ENCODE measurements at places on chromosomes 2 and 18.

DNA sequence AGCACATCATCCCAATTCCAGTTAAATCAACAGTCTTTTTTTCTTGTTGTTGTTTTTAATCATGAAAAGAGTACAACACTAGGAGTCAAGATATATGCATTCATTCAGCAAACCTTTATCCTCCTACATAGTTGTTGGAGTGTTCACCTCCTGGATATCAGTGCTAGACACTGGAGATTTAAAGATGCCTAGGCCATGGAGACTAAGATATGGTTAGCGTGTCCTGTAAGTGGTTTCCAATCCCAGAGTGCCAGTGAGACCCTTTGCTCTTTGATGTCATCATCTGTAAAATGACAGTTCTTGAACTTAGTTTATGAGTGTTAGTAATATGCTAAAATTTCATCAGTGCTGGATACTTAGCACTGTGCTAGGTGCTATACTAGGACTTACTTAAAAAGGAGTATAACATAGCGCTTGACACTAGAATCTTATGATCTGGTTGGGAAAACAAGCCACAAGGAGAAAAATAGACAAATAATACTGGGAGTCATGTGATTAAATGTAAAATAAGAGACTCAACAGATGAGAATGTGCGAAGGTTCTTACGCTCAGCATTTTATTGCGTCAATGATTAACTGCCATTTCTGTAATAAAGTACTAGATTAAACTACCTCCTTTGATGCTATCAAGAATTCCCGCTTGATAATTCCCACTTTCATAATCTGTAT is 31.5 kb downstream of the BABAM2 start:
- no peak for DNase-seq

DNA sequence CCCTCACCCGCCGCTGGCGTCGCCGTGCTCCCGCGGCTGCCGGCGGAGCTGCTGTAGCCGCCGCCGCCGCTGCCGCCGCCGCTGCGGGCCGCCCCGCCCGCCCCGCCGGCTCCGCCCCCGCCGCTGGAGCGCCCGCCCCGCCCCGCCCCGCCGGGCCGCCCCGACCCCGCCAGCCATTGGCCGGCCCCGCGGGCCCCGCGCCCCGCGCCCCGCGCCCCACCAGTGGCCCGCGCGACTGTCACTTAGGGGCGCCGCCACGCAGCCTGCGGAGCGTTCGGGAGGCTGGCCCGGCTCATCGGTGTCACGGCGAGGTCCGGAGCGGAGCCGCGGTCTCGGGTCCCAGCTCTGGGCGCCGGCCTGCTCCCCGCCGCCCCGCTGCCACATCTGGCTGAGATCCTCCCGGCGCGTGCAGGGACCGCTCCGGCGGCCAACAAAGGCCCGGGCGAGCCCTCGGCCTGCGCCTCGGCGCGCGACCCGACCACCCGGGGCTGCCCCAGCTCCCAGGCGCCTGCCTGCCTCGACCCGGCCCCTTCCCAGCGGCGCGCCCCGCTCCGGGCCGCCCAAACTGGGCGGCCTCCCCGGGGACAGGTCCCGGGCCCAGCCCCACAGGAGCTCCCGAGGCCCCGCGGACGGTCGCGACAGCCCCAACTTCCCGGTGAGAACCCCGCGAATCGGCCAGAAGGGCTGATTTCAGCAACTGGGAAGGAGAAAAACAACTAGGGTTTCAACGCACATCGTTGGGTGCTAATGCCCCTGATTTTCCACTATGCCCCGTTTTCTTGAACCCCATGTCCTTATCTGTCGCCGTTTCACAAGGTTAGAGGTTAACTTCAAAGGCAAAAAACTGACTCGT is at the start of gene MGAT4A:
Gene MGAT4A (minus strand): TSS at position 92 of the 853 bp plus-strand sequence. CDS start 4,800 bp downstream, outside the sequence.
- peak; percentile 48 for DNase-seq

DNA sequence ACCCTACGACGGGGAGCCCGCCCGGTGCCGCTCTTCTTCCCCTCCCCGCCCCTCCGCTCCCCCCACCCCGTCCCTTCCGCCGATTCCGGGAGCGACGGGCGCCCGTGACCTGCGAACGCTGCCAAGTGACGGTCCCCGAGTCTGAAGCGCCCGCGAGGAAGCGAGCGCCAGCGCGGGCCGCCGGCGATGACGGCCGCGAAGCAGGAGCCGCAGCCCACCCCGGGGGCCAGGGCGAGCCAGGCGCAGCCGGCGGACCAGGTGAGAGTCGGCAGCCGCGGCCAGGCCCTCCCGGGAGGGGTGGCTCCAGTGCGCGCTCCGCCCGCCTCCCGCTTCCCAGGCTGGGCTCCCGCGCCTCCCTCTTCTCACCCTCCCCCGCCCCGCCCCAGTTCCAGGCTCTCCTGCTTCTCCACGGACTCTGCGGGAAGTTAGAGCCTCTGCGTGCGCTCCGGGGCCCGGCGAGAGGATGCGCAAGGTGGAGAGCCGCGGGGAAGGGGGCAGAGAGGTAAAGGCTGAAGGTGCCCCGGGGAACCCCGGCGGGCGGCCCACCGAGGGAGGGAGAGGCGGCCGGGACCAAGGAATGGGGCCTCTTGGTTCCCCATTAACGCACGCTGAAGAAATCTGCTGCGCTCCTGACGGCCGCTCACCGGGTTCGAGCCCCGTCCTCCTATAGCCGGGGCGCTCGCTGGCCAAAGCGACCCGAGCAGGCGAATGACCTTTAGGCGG is 719.5 kb downstream of the DPP10 start:
- DNase-seq, result no peak

- no peak for DNase-seq
These were observed 9.2 kb upstream of the ALPP start for GRCh38 chr2:232369126-232369951.

DNA sequence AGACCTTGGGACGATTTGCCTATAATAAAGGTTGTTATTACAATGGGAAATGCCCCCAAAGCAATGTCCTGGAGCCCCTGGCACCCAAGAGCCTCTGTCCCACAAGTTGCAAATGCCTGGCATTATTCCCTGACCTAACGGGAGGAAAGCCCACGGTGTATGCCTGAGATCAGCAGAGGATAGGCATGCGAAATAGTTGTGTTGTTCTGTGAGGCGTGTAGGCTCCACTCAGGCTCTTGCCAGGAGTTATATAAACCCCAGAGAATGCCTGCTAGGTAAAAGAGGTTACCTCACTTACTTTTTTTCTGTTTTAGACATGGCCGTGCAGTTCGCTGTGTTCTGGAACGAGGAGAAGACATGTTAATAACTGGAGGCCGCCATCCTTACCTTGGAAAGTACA is 52.1 kb downstream of the AOX1 start:
- no peak for DNase-seq

All from Kasumi-1 (cell line).